ENCODE measurements at places on chromosomes 3 and 15.

GRCh38 chr15:40313531-40314398 lies 6.0 kb upstream of the PLCB2 start:
- no peak for DNase-seq

- peak; percentile 26 for DNase-seq
These were observed 147.6 kb downstream of the IL20RB start for GRCh38 chr3:137105277-137105977.

DNA sequence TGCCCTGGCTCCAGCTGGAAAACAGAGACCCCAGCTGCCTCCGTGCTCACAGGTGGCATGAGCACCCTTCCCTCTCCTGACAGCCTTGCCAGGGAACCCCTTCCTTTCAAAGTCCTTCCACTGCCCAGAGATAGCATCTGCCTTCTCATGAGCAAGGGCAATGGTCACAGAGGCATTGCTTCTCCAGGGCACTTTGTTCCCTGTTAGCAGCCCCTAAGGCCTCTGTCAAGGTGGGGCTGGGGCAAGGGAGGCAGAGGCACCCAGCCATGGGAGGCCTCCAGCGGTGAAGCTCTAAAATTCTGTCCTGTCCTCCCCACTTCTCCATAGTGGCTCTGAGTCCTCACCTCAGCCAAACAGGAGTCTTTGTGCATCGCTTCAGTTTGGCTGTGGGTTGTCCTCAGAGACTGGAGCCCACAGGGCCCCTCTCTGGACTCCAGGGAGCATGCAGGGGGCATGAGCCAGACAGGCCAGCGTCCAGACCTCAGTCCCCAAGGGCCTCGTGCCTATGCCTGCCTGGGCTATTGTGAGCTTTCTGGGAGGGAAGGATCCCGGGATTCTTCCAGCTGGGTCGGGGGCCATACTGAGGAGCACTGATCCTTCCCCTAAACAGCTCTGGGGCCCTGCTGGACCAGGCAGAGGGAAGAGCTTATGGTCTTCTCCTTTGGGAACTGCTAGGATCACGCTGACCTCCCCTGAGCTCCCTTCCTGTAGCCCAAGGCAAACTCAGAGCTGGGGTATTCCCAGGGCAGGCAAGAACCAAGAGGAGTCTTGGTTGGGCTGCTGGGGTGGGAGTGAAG lies 106.6 kb downstream of the DNAJB8 start:
- DNase-seq: no peak

DNA sequence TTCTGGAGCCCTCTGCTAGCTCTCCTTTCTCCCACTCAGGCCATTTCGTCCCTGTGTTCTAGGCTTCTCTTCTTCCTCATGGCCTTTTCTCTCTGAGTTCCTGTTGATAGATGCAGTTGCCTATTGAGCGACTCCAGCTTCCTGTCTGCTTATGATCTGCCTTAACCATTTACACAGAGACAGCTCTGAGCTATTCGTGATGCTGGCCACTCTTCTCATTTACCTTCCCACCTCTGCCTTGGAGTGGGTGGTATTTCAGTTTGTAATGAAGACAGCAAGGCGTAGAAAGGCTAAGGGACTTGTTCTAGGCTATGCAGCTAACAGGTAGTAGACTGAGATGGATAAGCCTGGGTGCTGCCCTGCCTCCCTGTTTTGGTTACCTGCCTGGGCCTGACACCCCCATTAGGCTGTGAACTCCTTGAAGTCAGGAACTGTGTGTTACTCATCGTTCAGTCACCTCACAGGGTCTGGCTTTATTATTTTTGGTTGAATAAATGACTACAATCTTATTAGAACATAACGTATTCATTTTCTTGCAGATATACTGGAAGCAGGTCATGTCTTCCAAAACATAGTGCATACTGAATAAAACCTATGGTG lies 12.6 kb upstream of the ZBTB47 start:
- DNase-seq: no peak

- no peak for DNase-seq
These were observed 7.3 kb downstream of the ACOX2 start for GRCh38 chr3:58529516-58530353.

DNA sequence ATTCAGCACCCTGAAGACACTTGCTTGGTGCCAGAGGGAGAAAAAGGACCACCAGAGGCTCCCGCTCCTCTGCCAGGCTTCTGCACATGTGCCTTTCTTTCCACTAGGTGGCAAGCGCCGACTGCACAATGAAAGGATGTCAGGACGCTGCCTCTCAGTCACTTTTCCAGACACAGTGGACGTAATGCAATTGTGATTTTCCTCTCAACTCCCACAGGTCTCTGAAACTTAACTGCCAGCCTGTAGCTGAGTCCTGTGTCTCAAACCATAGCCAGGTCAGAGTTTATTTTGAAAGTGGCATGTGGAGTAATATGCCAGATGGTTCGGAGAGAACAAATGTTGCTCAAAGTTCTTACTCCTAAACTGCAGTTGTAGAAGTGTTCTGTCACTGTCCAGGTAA lies 162.9 kb downstream of the ITPR1 start:
- peak; percentile 9 for DNase-seq

All from HS-27A (cell line).